ENCODE measurements at places on chromosomes 7 and 10.

DNA sequence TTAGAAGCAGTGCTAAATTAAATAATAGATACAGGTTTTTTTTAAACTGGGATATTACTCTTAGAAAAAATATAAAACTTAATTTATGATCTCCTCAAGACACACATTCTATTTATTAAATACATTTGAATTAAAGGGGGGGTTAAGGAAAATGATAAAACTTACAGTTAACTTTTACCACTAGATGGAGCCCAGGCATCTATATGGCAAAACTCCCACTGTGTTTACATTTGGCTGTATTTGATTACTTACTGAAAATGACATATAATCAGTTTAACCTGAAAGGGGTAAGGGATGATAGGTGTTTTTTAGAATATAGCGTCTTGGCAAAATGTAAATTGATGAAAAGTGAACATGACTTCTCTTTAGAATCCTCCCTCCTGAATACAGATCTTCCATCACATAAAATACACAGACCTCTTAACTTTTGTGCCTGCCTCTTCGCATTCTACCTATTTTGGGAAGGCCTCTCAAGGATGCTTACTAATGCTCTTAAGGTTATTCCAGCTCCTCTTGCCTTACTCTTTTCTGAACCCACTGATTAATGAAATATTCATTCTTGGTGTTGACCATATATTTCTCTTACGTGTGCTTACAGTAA is 235.7 kb downstream of the AGMO start:
- no peak for DNase-seq

DNA sequence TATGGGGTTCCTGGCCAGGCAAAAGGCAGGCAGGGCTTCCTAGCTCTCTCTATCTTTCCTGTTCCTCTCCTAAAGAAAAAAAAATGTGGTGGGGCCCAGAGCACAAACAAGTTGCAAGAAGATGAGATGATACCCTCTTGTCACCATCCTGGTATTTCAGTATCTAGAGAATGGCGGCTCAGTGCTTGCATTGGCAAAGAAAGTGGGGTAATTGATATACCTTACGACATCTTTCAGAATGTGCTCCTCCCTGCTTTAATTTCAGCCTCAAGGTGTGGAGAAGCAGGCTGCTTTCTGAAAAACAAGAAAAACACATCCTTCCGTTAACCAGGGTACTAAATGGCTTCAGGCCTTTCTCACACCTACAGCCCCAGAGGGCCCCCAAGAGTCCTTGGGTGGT is 34.5 kb upstream of the CUX1 start:
- no peak for DNase-seq

DNA sequence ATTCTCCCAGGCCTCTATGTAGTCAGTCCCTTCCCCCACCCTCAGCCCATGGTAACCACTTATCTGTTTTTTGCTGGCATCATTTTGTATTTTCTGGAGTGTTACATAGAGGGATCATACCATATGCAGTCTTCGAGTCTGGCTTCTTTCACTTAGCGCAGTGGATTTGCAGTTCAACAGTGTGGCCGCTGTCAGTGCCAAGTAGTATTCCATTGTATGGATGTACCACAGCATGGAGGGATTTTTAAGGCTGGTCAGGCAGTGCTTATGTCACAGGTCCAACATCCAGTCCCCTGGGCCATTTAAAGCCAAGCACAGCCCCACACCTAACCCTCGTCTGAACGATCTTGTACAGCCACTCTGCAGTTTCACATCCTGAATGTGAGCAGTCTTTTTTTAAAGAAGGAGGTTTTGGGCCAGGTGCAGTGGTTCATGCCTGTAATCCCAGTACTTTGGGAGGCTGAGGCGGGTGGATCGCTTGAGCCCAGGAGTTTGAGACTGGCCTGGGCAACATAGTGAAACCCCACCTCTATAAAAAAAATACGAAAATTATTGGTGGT is 121.8 kb downstream of the CUX1 start:
- no peak for DNase-seq

DNA sequence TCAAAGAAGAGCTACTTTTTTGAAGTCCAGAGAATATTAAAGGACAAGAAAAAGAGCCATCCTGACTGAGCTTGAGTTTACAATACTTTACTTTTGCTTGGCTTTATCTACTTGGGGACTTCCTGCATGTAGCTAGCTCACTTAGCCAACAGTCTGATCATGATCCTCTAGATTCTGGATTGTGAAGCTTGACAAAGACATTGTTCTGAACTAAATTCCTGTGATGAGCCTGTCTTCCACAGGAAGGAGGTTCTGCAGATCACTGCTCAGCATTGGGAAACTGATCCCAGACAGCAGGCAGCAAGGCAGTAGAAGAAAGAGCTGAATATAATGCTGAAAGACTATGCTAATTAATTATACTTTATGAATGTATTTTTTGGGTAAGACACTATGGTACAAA is 296.4 kb downstream of the DGKB start:
- no peak for DNase-seq

DNA sequence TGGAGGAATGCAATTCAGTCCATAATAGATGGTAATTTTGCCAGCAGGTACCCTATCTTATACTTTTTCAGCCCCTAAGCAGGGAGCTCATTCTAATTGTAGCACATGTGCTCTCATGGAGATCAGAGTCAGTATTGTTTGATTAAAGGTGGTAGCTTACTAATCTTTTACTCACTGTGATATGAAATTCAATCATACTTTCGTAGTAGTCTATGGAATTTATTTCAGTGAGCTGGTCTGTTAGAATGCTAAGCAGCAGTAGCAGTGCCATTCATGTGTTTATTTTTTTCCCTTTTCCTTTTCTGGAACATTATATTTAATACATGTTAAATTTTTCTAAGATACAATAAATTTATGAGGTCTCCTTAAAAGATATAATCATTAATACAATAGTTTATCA is 109.0 kb downstream of the ST7 start:
- no peak for DNase-seq

DNA sequence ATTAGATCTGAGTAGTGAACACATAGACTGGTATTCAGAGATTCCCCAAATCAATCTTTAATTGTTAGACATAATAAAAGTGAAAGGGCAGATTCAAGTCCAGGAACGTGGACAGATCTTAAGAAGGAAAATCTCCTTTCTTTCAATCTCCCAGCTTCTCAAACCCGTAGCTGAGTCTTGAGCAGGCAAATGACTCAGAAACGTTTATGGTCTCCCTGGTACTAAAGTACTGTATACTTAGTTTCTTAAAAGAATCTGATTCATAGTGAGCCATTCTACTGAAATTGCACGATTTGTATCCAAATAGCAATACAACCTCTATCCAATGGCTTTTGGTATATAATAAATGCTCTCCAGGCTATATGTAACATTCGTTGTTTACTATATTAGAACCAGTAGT is 140.4 kb upstream of the RHEB start:
- DNase-seq = no peak

GRCh38 chr7:143003393-143004051 is 23.4 kb downstream of the OR9A2 start:
- no peak for DNase-seq

- DNase-seq = no peak
Measured at GRCh38 chr10:127344346-127344745, 148.0 kb upstream of the INSYN2A start.

DNA sequence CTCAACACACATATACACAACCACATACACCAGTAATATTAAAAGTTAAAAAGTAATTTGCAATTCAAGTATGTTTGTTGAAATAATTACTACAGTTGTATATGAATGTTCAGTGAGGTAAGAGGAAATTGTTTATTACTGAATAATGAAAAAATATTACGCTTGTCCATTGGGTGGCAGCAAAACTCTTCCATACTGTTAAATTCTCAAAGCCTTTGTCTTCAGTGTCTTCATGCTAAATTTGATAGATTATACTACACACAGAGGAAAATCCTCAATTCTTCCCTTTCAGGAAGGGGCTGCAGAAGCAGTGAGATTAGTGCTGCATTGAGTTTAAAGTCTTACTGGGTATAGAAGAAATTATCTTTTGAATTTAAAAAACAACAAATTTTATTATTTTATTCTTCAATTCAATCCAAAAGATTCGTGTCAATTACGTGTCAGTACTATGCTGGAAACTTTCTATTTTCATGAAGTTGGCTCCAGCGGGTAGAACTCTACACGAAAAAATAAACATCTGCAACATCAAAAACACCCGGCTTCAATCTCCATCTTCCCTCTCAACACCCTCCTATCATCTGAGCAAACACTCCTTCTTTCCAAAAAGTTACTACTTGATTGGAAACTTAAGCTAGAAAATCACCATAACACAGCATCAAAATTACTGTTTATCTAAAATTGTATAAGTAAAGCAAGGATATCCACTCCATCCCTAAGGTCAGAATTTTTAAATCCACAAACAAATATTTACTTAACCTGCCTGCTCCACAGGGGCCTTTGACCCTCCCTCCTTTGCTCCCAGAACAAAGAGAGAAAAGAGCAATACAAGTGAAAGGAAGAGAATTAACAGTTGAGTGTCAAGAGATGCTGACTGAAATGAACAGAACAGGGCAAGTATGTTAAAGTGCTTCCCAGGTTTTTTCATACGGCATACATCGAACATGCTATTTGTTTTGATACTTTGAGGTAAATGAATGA is 37.0 kb upstream of the TES start:
- DNase-seq = no peak

DNA sequence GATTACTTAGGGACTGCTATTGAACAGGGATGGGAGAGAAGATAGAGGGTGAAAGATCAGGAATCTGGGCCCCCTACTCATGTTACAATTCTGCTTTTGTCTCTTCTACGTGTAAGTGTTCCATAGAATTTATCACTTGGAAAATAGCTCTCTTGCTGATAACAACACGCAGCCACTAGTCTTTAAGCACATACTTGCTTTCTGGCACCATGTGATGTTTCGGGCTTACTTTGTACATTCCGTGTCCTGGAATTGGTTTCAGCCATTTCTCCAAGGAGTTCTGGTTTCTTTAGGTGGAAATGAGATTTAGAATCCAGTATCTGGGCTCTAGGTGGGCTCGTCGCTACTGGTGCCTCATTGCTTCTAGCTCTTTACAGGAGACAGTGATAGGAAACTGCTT is 59.7 kb downstream of the TFAM start:
- no peak for DNase-seq

DNA sequence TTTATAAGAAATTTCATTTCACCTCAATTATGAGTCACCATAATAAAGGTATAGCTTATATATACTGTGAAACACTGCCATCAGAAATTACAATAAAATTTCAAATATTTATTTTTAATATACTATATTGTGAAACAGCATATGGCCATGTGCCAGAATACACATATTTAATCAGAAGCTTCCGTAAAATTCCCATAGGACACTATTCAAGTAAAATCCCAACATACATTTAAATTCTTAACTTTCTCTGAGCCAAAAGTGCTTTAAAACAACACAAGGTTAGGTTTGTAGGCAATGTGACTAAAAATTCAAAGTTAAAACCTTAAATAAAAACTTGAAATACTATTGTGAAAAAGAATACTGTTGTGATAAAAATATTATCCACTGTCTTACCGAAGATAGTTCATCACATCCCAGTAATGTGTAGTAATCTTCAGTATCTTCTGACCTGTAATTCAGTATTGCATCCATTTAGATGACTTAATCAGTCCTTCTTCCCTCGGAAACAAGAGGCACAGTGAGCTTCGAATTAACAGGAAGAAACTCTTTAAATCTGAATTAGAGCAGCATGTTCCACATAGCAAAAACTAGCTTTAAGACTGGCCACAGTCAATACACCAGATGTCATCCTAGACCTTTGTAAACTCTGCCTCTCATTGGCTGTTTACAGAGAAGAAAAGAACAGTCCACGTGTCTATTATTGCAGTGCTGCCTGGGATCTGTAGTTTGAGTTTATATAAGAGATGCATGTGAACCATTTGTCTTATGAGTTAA is at the start of gene DNAJC12:
TSS of gene DNAJC12 (minus strand) at position 648 of the 774 bp plus-strand sequence. CDS start at position 471, 177 bp downstream.
- no peak for DNase-seq

DNA sequence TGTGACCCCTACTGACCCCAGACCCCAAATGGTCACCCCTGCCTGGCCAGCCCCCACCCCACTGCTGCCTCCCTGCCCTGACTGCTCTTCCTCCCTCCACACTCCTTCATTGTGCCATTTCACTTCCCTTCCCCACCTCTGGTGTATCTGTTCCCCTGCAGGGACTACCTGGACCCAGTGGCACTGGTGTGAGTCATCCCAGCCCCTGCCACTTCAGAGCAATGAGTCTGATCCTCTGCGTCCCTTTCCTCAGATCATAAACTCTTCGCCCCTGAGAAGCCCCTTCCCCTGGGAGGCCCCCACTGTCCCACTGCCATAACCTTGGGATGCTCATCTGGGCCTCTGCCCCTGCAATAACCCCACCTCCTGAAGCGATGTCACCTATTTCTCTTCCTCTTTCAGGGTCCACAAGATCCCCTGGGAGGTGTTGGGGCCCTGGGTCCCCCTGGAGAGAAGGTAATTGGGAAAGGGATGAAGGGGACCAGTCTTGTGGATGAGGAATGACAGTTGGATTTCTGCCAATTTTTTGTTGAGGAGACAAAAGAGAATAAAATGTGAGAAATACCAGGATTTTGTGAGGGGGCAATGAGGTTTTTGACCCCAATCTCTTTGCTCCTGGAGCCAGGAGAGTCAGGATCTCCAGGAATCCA is 19.1 kb upstream of the VOPP1 start:
- no peak for DNase-seq

GRCh38 chr7:157668884-157669767 is 332.3 kb downstream of the DNAJB6 start:
- no peak for DNase-seq

GRCh38 chr7:95906851-95907250 is 134.5 kb downstream of the DYNC1I1 start:
- no peak for DNase-seq

DNA sequence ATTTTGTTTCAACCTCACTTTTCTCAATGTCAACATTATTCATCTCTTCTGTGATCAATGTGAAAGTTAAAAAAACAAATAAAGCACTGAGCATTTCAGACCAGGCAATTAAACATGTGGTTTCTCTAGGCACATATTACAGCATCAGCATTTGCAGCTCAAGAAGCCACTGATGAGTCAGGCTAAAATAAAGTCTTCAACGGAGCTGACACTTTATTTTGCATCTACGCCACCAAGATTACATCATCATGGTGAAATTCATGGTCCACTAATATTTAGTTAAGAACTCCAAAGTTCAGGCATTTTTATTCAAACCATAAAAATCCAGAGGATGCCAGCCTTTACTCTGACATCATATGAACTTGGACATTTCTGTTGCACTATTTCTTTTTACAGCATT is 33.0 kb downstream of the MAGI2 start:
- no peak for DNase-seq

- no peak for DNase-seq
Measured at GRCh38 chr7:136056651-136057231, 79.6 kb upstream of the MTPN start.

All from right forelimb (tissue), 1 donor.